NCI-H1417 (cell line): ENCODE measurements at places on chromosomes 12 and 14.

- no peak for DNase-seq
Observed at GRCh38 chr12:131941116-131941986, 8.4 kb upstream of the EP400 start.

GRCh38 chr14:91873471-91874415, 6.4 kb upstream of the TC2N start:
- peak; percentile 37 for DNase-seq

- peak; percentile 93 for DNase-seq
Observed at GRCh38 chr12:117367006-117367638, 5.7 kb upstream of the NOS1 start.

- DNase-seq: no peak
Observed at GRCh38 chr12:54239620-54240019, 40.3 kb downstream of the CBX5 start.

- DNase-seq: no peak
Observed at GRCh38 chr12:92844151-92844763, 84.8 kb downstream of the EEA1 start.

DNA sequence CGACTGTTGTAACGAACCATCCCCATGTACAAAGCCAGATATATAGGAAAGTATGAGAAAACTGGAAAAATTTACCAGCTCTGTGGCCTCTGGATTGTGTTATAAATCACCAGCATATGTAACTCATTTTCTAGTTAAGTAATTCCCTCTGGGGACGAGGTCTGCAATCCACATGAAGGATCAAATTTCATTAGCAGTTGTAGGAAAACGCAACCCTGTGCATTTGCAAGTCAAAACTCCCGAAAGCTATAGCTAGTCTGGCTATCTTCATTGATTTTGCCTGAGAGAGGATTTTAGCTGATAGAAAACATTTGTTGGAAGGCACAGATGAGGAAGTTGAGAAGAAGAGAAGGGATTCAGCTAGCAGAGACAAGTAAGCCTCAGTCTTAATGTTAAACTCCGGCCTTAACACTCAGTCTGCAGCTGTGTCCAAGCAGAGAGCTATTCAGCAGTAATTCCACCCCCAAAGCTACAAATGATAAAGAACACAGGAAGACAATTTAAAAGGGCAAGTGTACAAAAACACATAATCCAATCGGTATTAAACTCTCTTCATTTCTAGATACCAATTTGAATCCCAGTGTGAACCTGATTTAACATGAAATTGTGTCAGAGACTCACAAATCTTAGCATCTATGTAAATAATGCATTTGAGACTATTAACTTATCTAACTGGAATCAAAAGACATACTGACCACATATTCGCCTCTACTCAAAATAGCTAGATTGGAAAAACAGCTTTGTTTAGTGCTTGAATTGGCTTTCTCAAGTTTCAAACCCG, 54.2 kb upstream of the CERS5 start:
- DNase-seq: peak; percentile 76

DNA sequence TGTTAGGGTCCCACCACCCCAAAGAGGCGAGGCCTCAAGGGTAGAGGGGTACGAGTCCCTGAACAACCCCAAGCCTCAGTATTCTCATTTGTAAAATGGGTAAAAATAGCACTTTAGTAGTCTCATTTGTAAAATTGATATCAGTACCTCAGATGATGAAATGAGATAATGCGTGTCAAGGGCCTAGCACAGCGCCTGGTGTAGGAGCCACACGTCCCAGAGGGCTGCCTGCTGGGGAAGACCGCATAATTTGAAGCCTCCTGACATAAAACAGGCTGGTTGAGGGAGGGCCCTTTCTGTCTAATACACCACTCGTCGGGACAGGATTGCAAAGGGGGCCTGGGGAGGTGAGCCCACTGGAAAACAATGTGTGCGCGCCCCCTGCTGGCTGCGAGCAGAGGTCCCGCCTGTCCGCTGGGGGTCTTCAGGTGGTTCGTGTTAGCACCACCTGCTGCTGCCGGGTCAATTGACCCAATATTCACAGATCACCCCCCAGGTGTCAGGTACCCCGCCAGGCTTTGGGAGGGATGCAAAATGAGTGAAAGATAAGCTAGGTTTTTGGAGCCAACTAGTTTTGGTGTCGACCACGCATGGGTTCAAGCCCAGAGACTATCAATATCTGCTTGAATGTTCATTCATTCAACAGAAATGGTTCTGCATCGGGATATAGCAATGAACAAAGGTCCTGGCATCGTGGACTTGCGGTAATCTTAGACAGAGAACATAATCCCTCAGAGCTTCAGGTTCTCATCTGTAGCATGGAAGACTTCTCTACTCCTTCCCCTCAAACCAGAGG, 24.7 kb upstream of the IRF2BPL start:
- DNase-seq: peak; percentile 19

- DNase-seq: peak; percentile 54
Observed at GRCh38 chr14:69692594-69692993, 74.3 kb upstream of the SRSF5 start.

DNA sequence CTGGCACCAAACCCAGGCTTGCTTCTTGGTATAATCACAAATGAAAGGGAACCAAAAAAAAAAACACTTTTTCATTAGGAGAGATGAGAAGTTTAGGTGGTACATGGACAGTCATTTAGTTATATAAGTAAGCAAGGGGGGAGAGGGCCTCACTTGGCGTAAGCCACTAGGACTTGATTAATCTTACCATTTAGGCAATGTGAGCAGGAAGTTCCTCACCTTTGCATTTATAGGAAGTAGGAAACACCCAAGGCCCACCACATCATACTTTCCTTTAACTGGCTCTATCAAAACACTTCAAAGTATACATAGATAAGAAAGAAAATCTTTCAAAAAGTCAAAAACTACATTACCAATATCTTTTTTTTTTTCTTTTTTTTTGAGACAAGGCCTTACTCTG, 6.7 kb upstream of the RPS6KA5 start:
- DNase-seq: no peak

GRCh38 chr14:60153991-60154390, 11.2 kb downstream of the DHRS7 start:
- DNase-seq: no peak

- no peak for DNase-seq
Observed at GRCh38 chr14:103016071-103016470, 41.3 kb downstream of the CDC42BPB start.

- DNase-seq: no peak
Observed at GRCh38 chr12:109836916-109837315, 3.7 kb upstream of the TRPV4 start.

- no peak for DNase-seq
Observed at GRCh38 chr12:122891661-122892525, 4.0 kb downstream of the VPS37B start.

DNA sequence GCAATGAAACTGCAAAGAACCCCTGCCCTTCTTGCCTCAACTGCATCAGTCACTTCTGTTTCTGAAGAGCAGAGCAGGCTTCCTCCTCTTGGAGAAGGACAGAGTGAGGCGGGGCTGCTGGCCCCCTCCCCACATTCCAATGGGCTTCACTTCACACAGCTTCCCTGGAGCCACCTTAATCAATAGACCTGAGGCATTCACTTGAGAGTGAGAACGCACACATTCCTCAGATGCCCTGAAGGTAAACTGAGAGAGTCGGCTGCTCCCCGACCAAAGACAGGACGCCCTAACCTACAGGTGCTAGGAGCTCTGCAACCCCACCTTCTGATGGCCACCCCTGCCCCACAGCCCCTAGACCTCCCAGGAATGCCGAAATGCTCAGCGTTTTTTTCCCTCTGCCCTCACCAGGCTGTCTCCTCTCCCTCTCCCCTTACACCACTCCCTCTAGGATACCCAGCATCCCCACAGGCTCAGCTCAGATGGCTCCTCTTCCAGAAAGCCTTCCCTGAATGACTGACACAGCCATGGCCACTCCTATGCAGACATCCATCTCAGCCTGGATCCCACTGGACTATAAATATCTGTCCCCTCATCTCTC, 31.1 kb downstream of the SYNE3 start:
- no peak for DNase-seq

DNA sequence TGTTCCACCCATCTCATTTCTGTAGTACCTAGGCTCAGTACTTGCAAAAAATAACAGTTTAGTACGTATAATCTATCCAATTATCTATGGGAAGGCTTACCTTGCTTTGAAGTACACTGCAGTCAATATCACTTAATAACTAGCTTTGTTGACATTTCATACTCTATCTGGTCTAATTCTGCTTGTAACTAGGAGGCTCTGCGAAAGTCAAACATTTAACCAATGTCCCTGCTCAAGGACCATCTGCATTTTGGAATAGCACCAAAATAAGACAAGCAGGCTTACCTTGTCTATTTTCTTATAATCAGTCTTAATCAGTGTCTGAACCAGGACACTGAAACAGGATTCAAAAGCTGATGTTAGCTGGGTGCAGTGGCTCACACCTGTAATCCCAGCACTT, 39.9 kb downstream of the SLC25A47 start:
- DNase-seq: peak; percentile 82

DNA sequence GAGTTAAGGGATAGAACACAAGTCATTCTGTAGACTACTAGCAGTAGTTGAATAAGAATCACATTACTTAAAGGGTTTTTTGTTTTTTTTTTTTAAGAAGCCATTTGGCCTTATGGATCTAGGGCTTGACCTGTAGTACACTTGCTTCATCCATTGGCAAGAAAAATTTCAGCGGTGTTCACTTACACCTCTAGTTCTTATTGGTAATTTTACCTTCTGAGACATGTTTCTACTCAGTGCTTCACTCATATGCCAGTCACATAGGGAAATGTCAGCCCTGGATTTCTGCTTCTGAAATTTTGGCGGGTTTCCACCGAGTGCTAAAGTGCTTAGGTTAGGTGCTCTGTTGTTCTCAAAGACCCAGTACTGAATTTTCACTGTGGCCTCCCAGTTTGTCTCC, 72.9 kb downstream of the FRMD6 start:
- no peak for DNase-seq

- DNase-seq: no peak
Observed at GRCh38 chr14:95722525-95723190, 8.7 kb upstream of the TCL1A start.

DNA sequence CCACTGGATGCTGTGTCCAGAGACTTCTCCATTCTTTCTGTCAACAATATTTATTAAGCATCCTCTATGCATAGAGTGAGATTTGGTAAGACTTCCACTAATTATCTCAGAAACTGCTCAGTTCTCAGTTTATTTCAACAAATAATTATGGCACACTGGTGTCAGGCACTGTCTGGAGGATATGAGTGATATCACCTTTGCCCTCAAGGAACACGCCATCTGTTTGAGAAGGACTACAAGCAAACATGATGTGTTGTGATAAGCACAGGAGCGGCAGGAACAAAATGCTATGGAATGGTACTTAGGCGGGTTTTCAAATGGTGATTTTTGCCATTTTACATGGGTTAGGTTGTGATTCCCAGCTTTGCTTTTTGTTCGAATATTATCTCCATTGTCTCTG, 229.2 kb downstream of the DPF3 start:
- DNase-seq: no peak

GRCh38 chr14:65164825-65165135, 62.5 kb upstream of the MAX start:
- DNase-seq: no peak

GRCh38 chr12:26611598-26611997, 221.4 kb downstream of the ITPR2 start:
- no peak for DNase-seq

DNA sequence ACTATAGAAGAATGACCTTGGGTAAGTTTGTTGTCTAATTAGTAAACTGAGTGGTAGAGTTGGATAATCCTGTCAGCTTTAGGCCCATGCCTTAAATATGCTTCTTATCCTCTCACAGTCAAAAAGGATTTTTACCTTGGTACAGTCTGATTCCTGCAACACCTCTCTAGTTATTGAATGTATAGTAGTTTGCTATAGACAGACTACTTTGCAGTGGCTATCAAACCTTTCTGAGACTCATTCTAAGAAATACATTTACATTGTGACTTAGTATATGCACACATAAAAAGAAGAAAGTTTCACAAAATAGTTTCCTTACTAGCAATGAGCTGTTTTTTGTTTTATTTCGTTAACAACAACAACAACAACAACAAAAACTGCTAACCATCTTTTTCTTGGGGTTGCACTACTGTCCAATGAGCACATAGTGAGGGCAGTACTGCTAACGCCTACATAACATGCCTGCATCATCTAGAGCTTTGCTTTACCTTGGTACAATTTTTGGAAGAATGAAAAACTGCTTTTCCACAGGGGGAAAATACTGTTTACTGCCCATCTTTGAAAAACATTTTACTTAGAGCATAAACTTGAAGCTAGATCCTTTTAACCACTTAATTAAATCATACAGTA, 28.5 kb downstream of the WNK1 start:
- DNase-seq: no peak

DNA sequence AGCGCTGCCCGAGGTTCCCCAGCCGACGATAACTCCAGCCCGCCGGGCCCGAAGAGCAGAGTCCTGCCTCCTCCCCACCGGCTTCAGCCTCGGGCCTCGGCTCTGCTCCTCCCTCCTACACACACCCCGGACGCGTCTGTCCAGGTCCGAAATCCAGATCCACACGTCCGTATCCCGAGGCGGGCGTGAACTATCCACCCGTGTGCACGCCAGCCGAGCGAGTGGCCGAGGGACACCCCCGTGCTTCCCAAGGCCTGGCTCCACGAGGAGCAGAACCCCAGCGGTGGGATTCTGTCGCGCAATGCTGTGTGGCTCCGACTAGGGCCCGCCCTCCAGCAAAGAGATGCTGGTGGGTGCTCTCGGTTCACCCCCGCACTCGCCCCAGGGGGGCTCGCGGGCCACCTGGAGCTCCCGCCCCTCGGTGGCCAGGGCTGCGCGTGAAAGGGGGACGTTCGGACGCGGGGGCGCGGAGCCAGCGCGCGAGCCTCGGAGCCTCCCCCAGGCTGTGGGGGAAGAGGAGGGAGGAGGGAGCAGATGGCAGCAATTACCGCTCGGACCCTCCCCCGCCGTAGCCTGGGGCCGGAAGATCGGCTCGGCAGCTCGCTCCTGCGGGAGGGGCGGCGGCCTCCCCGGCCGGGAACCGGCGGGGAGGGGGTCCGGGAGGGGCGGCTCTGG, 18.9 kb upstream of the ANKRD33 start:
- DNase-seq: no peak

- peak; percentile 24 for DNase-seq
Observed at GRCh38 chr14:50233166-50233950, 2.0 kb upstream of the SOS2 start.

- no peak for DNase-seq
Observed at GRCh38 chr12:51021694-51022093, 4.5 kb downstream of the SLC11A2 start.
